ENCODE measurements at places on chromosomes 2 and 18.

DNA sequence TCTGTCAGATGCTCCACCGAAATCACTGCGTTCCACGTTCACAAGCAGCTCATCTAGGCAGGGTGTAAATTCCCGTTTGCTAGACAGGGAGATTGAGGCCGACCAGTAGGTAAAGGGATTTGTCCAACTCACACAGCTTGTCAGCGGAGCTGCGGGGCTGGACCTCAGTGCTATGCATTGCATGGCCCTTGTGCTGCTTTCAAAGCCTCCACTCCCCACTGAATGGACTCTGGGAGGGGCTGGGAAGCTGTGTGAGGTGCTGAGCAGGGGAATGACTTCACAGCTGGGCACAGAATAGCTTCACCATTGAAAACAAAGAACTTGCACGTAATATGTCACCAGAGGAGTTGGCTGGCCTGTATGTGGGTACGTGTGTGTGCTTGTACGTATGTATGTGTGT is 21.4 kb downstream of the CELF4 start:
- DNase-seq, result no peak

DNA sequence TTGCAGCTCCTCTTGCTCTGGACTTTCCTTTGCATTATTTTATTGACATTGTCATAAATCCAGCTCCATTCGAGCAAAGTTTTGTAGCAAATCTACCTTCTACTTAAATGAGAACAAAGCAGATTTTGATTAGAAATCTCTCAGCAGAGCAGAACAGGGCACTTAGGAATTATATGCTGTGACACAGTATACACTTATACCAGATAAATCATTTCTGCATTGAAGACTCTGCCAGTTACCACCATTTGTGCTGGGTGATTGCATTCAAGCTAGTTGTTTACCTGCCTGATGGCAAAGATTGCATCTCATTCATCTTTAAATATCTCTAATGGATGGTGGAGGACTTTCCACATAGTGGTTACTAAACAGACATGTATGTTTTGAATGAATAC is 441.7 kb upstream of the HNMT start:
- no peak for DNase-seq

DNA sequence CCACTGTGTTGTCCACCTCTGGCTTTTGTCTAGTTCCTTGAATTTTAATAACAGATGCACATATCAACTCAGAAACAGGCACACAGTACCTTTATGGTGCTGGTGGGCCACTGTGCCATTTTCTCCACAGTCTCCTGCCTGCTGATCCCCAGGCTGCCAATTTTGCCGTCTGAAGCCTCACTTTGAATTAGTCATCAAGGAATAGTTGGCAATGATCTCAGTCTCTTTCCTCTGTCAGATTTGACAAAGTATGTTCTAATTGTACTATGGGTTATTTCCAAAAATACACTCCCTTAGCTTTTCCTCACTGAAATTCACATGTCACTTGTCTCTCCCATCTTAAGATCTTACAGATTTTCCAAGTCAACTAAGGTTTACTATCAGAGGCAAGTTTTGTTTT is 140.7 kb downstream of the ZNF516 start:
- no peak for DNase-seq

DNA sequence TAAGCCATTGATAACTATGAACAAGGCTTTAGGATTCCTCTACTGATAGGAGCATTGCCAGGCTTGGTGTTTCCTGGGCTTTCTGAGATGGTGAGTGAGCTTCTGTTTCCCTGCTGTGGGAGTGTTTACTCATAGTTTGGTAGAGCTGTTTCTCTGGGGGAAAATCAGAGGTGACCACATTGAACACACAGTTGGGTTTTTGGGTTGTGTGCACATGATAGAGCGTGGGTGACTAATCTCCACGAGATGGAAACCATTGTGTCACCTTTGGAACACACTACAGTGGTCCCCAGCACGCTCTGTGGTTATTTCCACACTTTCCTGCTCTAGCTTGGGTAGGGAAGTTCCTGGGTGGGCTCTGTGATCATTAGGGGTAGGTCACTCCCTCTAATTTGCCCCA is 5.4 kb downstream of the IL1R1 start:
- DNase-seq, result no peak

GRCh38 chr2:231317579-231317978 is 77.9 kb upstream of the B3GNT7 start:
- DNase-seq, result no peak

Measured in thoracic aorta (tissue), 2 donors.